ENCODE measurements at places on chromosomes 11 and 22.
A peak's percentile ranks its signal among the peaks of the same experiment; 100 is the strongest.

- DNase-seq: no peak
Measured at GRCh38 chr11:115664313-115664712, 160.1 kb upstream of the CADM1 start.

GRCh38 chr11:33492596-33492995 is 208.0 kb downstream of the C11orf91 start:
- DNase-seq: no peak

GRCh38 chr11:118211006-118211405 is 13.8 kb downstream of the JAML start:
- no peak for DNase-seq

- DNase-seq: no peak
Measured at GRCh38 chr11:72637926-72638325, 36.3 kb downstream of the PDE2A start.

GRCh38 chr22:34055525-34056200 is 135.4 kb upstream of the LARGE1 start:
- no peak for DNase-seq

GRCh38 chr22:46968848-46969247 is 206.4 kb downstream of the TBC1D22A start:
- no peak for DNase-seq

GRCh38 chr22:33880986-33881385 is 39.3 kb downstream of the LARGE1 start:
- DNase-seq: no peak

- peak; percentile 63 for DNase-seq
Measured at GRCh38 chr11:35927682-35928081, 16.2 kb upstream of the LDLRAD3 start.

DNA sequence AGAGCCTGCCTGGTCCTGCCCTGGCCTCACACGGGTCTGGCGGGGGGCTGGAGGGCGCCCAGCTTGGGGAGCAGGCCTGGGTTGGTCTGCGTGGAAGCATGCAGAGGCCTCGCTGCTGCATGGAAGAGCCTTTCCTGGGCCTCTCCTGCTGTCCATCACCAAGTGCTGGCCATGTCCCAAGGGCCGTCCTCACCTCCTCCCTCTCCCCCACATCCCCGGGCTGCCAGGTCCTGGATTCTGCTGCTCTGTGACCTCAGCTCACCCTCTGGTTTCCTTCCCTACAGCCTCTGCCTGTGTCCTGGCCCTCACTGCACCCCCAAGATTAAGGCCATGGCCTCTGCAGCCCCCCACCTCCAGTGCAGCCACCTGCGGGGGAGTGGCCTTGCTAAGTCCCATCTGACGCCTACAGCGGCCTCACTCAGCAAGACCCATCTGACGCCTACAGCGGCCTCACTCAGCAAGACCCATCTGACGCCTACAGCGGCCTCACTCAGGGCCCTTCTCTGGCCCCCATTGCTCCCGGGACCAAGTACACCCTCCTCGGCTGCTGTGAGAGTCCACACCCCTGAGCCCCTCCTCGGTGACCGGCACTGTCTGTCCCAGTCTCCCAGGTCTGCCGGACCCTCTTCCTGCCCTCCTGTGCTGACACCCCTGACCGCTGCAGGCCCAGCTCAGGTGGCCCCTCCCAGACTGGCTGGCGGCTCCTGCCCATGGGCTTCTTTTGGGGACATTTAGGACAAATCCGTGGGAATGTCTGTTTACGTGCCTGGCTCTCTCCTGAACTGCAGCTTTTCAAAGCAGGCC is 119.5 kb upstream of the B3GAT1 start:
- DNase-seq: no peak

DNA sequence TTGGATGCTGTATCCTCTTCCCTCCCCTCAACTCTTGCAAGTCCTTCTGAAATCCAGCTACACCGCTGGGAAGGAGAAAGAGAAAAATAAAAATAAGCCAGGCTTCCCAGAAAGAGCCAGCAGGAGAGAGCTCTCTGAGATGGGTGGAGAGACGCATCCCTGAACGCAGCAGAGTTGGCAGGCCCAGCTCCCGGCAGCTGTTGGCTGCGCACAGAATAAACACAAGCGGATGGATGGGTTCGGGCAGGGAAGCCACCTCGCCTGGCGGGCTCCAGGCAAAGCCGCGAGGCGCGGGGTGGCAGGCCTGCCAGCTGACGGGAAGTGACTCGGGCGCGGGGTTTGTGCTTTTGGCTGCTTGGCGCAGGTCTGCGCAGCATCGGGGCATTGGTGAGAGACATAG is 537.7 kb downstream of the MIAT start:
- DNase-seq: no peak

GRCh38 chr11:109783840-109784239 is 309.4 kb upstream of the ZC3H12C start:
- DNase-seq: no peak

DNA sequence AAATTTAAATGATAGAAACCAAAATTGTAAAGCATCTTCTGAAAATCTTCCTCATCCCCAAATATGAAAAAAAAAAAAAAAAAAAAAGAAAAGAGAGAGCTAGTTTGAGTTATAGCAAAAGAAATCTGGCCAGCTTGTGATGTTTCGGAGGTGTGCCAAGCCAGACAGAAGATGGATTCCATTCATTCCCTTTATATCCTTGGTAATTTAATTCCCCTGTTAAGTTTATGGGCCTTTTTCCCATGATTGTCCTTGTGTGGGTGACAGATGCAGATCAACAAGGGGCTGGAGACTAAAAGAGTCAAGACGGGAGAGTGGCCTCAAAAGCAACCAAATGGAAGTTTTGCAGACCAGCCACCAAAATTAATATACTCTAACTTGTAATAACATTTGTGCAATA is 47.6 kb upstream of the PARVA start:
- DNase-seq: no peak

- DNase-seq: no peak
Measured at GRCh38 chr11:35963911-35964310, 20.0 kb downstream of the LDLRAD3 start.

DNA sequence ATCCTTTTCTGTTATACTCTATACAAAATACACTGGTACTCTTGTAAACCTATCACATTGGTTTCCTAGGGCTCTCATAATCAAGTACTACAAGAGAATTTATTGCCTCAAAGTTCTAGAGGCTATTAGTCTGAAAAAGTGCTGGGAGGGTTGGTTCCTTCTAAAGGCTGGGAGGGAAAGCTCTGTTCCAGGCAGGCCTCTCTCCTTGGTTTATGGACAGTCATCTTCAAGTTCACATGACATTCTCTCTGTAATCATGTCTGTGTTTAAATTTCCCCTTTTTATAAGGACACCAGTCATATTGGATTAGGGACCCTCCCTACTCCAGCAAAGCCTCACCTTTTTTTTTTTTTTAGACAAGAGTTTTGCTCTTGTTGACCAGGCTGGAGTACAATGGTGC is 9.1 kb downstream of the SLC36A4 start:
- no peak for DNase-seq

- DNase-seq: no peak
Measured at GRCh38 chr11:14954581-14954980, 17.6 kb downstream of the CALCA start.

- no peak for DNase-seq
Measured at GRCh38 chr11:11089805-11090204, 232.0 kb upstream of the ZBED5 start.

DNA sequence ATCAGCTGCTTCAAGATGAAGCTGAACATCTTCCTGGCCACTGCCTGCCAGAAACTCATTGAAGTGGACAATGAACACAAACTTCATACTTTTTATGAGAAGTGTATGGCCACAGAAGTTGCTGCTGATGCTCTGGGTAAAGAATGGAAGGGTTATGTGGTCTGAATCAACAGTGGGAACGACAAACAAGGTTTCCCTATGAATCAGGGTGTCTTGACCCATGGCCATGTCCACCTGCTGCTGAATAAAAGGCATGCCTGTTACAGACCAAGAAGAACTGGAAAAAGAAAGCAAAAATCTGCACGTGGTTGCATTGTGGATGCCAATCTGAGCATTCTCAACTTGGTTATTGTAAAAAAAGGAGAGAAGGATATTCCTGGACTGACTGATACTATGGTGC is 22.2 kb upstream of the BIRC3 start:
- no peak for DNase-seq

- no peak for DNase-seq
Measured at GRCh38 chr22:49849161-49850020, 4.3 kb upstream of the ZBED4 start.

- no peak for DNase-seq
Measured at GRCh38 chr22:38758276-38758945, 2.6 kb upstream of the SUN2 start.

- no peak for DNase-seq
Measured at GRCh38 chr11:28457481-28458065, 349.4 kb downstream of the METTL15 start.

- DNase-seq: no peak
Measured at GRCh38 chr11:942823-943222, 17.2 kb downstream of the AP2A2 start.

- no peak for DNase-seq
Measured at GRCh38 chr11:121340032-121340580, 47.5 kb downstream of the SC5D start.

DNA sequence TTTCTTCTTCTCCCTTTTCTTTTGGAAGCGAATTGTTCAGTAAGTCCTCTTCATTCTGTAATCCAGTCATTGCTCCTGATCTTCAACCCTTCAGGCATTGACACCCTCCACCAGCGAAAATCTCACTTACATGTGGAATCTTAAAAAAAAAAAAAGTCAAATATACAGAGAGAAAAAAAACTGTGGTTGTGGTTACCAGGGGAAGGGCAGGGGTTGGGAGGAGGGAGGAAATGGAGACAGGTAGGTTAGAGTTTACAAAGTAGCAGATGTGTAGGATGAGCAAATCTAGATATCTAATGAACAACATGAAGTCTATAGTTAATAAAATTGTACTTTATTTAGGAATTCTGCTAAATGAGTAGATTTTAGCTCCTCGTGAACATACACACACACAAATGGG is 17.7 kb upstream of the TMEM123 start:
- DNase-seq: no peak

- DNase-seq: no peak
Measured at GRCh38 chr11:57800444-57801182, 39.0 kb downstream of the CTNND1 start.

DNA sequence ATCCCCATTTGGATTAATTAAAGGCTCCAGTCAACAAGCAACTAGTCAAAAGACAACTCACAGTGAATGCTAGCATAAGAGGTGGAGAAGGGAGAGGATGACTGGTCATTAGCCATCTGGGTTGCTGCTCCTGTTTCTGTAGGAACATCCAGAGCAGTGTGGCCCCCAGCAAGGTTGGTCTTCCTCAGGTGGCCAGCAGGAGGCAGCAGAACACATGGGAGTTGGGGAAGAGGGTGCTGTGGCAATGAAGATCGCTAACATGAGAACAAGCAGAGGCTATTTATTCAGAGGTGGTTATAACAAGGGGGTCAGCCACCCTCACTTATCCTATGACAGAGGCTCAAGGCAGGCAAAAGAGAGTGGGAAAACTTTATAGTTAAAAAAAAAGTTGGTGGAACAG is 21.3 kb downstream of the IZUMO1R start:
- peak; percentile 5 for DNase-seq

GRCh38 chr22:31393893-31394292 is 5.5 kb upstream of the DRG1 start:
- no peak for DNase-seq

DNA sequence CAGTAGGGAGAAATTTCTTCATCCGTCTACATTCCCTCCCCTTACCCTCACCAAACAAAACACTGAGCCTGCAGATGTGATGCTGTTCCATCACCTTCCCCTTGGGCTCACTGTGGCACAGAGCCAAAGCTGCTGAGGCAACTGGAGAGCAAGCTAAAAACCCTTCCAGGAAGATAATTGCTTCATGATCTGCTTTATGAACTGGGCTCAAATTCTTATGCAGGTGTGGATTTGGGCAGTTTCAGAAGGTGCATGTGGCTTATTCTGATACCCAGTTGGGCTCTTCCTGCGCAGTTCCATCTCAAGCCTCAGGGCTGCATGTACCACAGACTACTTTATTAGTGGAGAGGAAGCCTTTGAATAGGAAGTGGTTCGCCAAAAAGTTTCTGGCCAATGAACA is 58.3 kb downstream of the AAMDC start:
- DNase-seq: no peak

- no peak for DNase-seq
Measured at GRCh38 chr11:104917271-104918112, 19.2 kb upstream of the CASP12 start.

GRCh38 chr11:44943696-44944095 is 7.0 kb downstream of the TP53I11 start:
- DNase-seq: no peak

- no peak for DNase-seq
Measured at GRCh38 chr11:101914341-101914737, 471 bp upstream of the CEP126 start.

GRCh38 chr22:36215981-36216380 is 14.4 kb upstream of the APOL4 start:
- no peak for DNase-seq

- peak; percentile 84 for DNase-seq
Measured at GRCh38 chr22:30649430-30650007, 13.9 kb downstream of the SLC35E4 start.

DNA sequence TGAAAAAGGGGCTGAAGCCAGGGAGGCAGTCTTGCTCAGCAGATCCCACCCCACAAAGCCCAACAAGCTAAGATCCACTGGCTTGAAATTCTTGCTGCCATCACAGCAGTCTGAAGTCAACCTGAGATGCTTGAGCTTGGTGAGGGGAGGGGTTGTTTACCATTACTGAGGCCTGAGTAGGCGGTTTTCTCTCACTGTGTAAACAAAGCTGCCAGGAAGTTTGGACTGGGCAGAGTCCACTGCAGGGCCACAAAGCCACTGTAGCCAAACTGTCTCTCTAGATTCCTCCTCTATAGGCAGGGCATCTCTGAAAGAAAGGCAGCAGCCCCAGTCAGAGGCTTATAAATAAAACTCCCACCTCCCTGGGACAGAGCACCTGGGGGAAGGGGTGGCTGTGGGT is 746.1 kb upstream of the LRRC4C start:
- no peak for DNase-seq

DNA sequence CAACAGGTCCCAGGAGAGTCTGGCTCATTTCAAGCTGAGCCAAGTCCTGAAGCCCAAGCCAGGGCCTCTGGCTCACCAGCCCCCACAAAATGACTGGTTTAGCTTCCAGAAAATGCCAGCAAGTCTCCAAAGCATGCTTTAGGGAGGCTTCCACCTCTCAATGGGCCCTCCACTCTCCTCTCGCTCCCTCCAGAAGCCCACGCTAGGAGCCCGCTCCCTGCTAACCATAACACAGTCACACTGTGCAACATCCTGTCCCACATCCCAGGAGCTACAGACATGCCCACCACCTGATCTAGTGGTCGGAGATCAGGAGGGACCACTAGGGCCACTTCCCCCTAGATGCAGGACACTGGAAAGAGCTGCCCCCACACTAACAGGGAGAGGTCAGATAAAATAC is 6.9 kb downstream of the SULT4A1 start:
- DNase-seq: no peak

DNA sequence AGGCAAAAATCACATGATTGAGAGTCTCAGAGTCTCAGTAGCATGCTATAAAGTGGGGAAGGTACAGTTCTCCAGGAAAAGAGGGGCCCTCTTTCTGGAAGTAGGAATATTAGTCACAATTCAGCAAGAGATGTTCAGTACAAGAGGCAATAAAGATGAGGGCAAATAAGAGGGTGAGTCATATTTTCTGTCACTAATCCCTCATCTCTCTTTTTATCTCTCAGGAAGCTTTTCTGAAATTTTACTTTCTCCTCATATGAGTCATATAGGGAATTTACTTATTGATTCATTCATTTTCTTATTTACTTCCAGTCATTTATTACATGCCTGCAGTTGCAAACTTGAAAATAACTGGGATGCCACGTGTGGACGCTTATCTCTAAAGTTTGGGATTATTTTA is 3.4 kb upstream of the NXPE1 start:
- DNase-seq: no peak

Measured in NK-92 treated with Interleukin-12 subunit alpha and Interleukin-12 subunit beta, amount 100 ng/mL, for 24 hours (cell line).